ENCODE measurements at places on chromosomes 12 and 14. TPM values are rescaled to one million over a fixed set of nuclear protein-coding genes. Genes with fewer than 3 reads are reported as not detected.

GRCh38 chr12:111218499-111218898, 150.4 kb downstream of the PHETA1 start:
- H3K27me3 ChIP-seq: peaks cover 5% of the 10 kb centered on the region
- H3K4me1 ChIP-seq: no peaks in the 10 kb centered on the region
- no peak overlapping the region for H3K4me3 ChIP-seq
- no peak overlapping the region for H3K27ac ChIP-seq
- no peaks in the 10 kb centered on the region for H3K36me3 ChIP-seq
- no peak for DNase-seq

DNA sequence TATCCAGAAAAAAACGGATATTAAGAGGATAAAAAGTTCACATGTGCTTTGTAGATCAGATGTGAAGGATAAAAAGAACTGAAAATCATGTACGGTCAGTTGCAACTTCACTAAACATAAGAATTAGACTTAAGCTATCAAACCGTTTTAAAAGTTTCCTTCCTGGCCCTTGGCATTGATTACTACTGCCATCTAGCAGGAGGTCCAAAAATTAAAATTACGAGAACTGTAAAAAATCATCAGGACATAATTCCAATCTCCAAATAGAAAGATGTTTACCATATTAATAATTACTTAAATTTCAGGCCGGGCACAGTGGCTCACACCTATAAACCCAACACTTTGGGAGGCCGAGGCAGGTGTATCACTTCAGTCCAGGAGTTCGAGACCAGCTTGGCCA, 7.9 kb downstream of the WDR89 start:
- DNase-seq: no peak
- H3K36me3 ChIP-seq: peaks cover 41% of the 10 kb centered on the region
- H3K4me1 ChIP-seq: peaks cover 30% of the 10 kb centered on the region
- no peak overlapping the region for H3K27ac ChIP-seq

- H3K4me1 ChIP-seq: no peaks in the 10 kb centered on the region
- no peak for DNase-seq
Measured at GRCh38 chr12:130192642-130193345, 30.5 kb downstream of the FZD10 start.

Gene RERG
- total RNA-seq: not detected

Gene RHEBL1
- 9.5 TPM for total RNA-seq

DNA sequence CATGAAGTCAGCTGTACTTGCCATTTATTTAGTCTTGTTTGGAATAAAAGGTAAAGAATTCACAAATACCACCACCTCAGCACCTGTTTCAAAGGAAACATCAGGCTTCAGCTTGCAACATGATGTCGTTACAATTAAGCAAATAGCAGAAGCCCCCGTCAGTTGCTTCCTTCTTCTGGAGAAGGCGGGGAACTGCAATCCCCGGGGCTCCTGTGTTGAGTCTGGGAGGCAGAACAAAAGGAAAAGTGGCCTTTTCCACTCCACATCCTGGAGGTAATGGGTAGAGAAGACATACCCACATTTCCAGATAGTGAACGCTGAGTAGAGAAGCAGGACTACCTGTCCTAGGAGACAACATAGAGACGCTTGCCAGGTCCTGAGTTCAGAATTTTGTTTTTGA, 92.8 kb downstream of the DNAH10 start:
- H3K4me3 ChIP-seq: no peak overlapping the region
- no peak overlapping the region for H3K27ac ChIP-seq
- no peak for DNase-seq
- no peaks in the 10 kb centered on the region for H3K36me3 ChIP-seq
- peaks cover 5% of the 10 kb centered on the region for H3K27me3 ChIP-seq
